Colonic mucosa (tissue), 4 donors: ENCODE measurements at places on chromosomes 3 and 15.
A peak's percentile ranks its signal among the peaks of the same experiment; 100 is the strongest.

DNA sequence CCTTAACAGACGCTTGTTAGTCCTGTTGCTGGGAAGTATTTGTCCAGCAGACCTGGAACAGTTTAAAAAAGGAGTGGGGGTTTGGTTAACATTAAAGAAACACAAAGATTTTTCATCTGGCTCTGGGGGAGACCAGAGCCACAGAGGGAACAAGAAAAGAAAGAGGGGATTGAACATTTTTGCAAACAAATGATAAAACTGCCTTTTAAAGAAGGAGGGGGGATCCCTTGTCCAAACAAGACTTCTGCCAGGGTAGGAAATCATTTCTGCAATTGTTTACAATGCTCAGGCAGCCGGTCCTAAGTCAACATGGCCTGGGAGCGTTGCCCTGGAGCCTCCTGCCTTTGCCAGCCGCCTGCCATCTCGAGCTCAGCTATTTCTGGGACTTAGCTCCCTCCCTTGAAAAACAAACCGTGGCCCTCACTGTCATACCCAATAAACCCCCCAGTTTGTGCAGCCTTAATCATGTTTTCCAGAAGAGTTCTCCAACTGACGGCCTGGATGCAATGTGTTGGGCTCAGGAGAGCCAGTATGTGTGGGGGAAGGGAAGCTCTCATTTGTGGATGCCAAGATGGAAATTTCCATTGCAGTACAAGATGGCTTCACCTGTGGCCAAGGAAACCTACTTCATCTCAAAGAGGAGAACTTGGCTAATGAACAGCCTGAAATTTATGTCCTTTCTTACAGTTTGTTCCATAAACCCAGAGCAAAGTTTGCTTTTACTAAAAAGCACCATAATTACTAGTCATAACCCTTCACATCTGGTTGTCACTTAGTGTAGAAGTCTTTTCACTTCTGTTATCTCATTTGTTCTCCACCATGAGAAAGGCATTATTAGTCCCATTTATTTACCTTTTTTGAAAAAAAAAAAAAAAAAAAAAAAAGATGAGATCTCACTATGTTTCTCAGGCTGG is 75.9 kb upstream of the RNU6-1 start:
- H3K36me3 ChIP-seq = no peaks in the 10 kb centered on the region
- H3K27ac ChIP-seq = peak overlapping the region; percentile 78
- H3K4me1 ChIP-seq = peaks cover 3% of the 10 kb centered on the region
- DNase-seq = peak; percentile 82
- H3K4me3 ChIP-seq = no peak overlapping the region

DNA sequence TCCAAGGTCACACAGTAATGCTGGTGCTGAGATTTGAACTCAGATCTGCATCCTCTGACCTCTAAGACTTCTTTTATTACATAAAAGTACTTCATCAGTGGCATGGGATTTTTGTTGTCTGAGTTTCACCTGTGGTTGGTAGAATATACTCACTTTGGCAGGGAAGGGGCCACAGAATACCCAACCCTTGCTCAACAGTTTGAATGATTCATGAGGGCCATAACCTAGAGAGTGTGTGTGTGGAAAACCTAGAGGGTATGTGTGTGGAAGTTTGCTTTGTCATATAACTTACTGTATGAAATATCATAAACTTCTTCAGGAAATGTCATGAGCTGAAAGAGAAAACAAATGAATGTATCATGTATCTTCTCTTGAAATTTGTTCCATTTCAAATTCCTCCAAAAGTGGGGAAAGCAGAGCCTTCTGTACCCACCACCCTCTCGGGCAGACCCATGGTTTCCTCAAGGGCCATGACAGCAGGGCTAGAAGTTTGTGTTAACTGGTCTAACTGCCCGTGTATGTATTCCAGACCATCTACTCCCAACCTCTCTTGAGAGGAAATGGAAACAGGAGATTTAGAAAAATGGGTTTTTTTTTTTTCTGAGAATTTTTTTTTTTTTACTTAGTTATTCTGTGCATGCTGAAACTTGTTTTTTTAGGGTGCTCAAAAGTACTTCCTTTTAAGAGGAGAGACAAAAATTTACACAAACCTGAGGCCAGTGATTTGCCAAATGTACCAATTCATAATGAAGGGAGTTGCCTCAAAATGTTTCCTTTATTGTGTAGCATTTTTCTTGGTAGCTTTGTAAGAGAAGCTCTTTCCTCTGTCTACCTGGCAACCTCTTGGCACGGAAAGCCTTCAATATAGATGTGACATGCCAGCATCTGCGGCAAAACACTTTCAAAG is 127.0 kb downstream of the TPRG1 start:
- no peak overlapping the region for H3K4me3 ChIP-seq
- no peaks in the 10 kb centered on the region for H3K4me1 ChIP-seq
- DNase-seq = no peak
- H3K36me3 ChIP-seq = no peaks in the 10 kb centered on the region
- H3K27me3 ChIP-seq = no peaks in the 10 kb centered on the region
- no peak overlapping the region for H3K27ac ChIP-seq

GRCh38 chr3:46395766-46396530 is 10.9 kb downstream of the CCR5AS start:
- DNase-seq = no peak
- H3K27me3 ChIP-seq = no peaks in the 10 kb centered on the region

GRCh38 chr15:73624530-73624929 is 8.7 kb downstream of the NPTN start:
- peaks cover 12% of the 10 kb centered on the region for H3K4me1 ChIP-seq
- no peak overlapping the region for H3K27ac ChIP-seq
- DNase-seq = no peak
- no peaks in the 10 kb centered on the region for H3K27me3 ChIP-seq

DNA sequence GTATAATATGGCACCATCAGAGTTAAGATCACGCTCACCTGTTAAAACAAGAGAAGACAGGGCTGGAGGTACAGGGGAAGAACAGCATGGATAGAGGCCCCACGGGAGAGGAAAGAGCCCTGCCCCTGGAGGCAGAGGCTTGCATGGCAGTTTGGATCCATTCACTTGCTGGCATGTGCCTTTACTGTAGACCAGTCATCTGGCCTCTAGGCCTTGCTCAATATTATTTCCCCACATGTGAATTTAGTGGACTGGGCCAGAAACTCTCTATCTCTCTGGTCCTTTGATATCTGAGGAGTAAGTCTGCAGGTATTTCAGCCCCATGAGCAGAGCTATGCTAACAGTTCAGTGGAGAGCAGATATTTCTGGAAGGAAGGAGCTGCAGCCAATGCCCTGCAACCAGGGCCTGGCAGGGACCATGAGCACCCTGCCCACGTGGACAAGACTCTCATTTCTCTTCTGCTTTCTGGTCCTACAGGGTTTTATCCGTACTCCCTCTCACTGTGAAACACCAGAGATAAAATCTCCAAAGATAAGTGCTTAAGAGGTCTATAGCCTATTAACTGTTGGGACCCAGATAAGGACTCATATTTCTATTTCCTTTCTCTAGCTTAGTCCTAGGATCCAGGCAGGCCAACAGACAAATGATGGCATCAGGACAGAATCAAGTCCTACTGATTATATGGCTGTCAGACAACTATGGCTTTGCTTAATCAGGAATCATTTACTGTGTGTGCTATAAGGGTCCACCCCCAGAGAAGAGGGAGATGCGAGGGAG is 65.0 kb downstream of the CLDN11 start:
- H3K27ac ChIP-seq = no peak overlapping the region
- DNase-seq = no peak
- H3K4me3 ChIP-seq = no peak overlapping the region
- no peaks in the 10 kb centered on the region for H3K4me1 ChIP-seq
- no peaks in the 10 kb centered on the region for H3K27me3 ChIP-seq

DNA sequence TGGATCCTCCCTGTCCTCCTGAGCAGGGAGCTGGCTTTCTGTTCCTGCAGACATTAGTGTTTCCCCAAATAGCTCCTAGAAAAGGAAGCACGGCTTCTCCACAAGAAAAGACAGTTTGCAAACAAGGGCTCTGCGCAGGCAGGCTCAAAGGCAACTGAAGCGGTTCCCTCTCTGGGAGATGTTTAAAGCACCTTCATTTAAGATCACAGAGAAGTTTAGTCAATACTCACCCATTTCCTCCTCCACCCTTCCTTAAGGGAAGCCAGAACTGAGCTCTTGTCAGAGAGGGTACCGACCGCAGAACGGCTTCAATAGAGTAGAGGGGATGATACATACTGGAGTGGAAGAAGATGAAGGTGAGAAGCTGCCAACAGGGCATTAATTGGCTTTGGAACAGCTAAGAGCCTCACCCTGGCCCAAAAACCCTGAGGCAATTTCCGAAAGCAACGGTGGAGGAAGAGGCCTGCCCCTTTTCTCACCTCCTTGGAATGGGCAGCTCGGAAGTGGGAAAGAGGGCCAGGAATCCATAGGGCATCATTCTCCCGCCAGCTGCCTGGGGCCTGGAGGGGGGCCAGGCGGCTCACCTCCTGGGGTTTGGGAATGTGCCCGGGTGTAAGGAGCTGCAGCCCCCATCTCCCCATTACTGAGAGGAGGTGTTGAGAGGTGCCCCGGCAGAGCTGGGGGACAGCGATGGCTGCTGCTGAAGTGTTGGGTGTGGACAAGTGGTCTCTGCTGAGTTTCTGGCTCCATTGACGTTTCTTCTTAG is 4.8 kb upstream of the EPHB3 start:
- no peak for DNase-seq
- H3K27ac ChIP-seq = no peak overlapping the region
- no peaks in the 10 kb centered on the region for H3K27me3 ChIP-seq
- no peak overlapping the region for H3K4me3 ChIP-seq
- H3K36me3 ChIP-seq = no peaks in the 10 kb centered on the region

GRCh38 chr3:69005071-69005790 is 8.3 kb downstream of the EOGT start:
- H3K4me3 ChIP-seq = no peak overlapping the region
- H3K36me3 ChIP-seq = no peaks in the 10 kb centered on the region
- no peak overlapping the region for H3K27ac ChIP-seq
- H3K4me1 ChIP-seq = no peaks in the 10 kb centered on the region
- H3K27me3 ChIP-seq = no peaks in the 10 kb centered on the region

GRCh38 chr3:105930733-105931132 is 61.9 kb upstream of the CBLB start:
- no peaks in the 10 kb centered on the region for H3K4me1 ChIP-seq
- no peaks in the 10 kb centered on the region for H3K27me3 ChIP-seq
- H3K27ac ChIP-seq = no peak overlapping the region
- DNase-seq = no peak
